Stimulated activated CD4-positive, alpha-beta T cell treated with anti-CD3 and anti-CD28 coated beads, Interleukin-1b, Interleukin-23, amount 100 ng/mL, for 1 hour (primary cell): ENCODE measurements at places on chromosomes 6 and 20.

GRCh38 chr20:44475372-44475693 lies 341 bp upstream of the TTPAL start:
- no peak for DNase-seq

- DNase-seq, result no peak
Measured at GRCh38 chr6:91490671-91491301, 903.9 kb upstream of the MAP3K7 start.

DNA sequence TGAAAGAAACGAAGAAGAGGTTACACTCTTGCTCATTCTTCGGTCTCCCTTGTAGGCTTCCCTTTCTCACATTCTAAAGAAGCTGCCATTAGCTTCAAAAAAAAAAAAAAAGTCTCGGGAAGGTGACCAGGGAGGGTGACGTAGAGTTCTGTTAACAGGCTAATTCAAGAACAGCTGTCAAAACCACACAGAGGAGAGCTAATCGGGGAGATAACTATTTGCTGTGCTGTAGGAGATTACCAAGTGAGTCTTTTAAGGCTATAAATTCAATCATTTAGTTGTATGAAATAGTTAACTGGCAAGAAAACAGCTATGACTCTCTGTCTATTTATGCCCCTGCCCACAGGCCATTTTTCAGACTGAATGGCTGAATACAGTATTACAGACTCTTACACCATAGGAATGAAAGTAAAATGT lies 256.8 kb downstream of the SYNE1 start:
- no peak for DNase-seq

DNA sequence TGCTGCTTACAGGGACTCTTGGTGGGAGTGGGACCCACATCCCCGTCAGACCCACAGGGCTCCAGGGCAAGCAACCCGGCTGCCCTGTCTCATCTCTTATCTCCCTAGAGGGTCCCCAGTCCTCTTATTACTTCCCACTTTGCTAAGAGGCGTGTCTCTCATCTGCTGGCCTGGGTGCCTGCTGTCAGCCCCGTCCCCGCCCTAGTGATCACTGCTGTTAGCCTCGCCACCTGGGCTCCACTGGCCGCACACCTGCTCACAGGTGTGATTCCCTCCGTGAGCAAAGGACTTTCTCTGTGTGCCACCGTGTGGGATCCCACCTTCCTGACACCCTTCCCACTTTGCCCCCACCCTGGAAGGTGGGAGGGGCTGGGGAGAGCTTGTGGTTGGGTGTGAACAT lies 57.6 kb downstream of the TCP11 start:
- no peak for DNase-seq

- no peak for DNase-seq
Measured at GRCh38 chr6:14732844-14733757, 512.8 kb upstream of the JARID2 start.

DNA sequence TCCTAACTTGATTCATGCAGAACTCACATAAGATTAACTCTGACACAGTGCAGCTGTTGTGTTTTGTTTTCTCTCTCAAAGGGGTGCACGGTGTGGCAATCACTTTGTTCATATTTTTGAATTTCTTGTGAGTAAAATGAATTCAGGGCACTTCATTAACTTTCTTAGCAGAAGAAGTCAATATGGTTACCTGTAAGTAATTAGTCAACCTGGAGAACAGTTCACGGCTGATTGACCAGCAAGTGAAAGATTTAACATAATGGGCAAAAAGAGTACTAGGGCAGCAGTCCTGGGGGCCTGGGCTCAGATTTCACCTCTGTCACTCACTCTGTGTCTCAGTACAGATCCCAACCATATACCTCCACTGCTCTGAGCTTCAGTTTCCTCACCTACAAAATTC lies 102.4 kb upstream of the SPTLC3 start:
- DNase-seq, result no peak

- no peak for DNase-seq
Measured at GRCh38 chr6:165858586-165858985, 195.5 kb upstream of the PDE10A start.

DNA sequence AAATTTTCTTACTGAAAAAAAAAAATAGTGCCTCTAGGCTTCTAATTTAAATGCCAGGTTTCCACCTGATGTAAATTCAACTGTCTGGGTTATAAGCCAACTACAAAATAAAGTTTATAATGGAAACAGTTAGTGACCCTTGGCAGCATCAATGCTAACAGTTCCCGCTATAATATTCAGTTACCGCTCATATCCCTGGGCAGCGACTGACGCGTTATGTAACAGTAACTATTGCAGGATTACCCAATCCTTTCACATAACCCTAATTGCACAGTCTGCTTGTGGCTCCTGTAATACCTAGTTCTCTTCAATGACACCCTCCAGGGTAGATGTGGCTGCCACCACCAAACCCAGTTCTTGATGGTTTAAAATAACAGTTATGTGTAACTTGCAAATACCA lies 208.6 kb downstream of the MOXD1 start:
- no peak for DNase-seq

DNA sequence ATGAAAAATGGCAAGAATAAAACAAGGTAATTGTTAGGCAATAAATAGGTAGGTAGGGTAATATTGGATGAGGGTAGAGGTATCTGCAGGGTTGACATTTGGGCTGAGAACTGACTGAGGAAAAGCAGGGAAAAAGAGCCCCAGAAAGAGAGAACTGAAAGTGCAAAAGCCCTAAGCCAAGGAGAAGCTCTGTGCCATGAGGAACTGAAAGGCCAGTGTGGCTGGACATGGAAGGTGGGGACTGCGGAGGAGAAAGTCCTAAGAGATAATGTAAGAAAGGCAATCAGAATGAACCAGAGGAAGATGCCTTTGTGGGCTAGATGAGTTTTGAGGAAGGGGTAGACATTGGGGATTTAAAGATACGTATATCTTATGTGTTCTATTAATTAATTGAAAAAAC lies 9.9 kb upstream of the HIVEP2 start:
- no peak for DNase-seq

GRCh38 chr6:42020967-42021366 lies 29.4 kb upstream of the TAF8 start:
- DNase-seq, result no peak

DNA sequence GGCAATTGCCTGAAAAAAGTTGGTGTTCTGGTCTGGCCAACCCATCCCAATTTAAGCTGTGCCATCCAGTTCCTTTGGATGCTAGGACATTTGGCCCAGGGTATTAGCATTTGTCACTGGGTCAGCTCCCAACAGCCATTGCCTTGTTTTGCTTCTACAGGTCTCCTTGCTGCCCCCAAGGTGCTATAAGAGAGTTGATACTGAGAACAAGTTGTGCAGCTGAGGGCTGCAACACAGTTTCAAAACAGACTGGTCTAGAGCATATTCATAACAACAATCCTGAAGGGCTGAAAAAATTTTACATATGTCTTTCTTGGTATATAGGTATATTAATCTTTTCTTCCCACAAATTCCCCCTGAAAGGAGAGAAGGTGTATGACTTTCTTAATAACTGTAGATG lies 61.0 kb downstream of the LYRM4 start:
- no peak for DNase-seq

GRCh38 chr6:114312931-114313330 lies 29.9 kb downstream of the HS3ST5 start:
- DNase-seq, result no peak

DNA sequence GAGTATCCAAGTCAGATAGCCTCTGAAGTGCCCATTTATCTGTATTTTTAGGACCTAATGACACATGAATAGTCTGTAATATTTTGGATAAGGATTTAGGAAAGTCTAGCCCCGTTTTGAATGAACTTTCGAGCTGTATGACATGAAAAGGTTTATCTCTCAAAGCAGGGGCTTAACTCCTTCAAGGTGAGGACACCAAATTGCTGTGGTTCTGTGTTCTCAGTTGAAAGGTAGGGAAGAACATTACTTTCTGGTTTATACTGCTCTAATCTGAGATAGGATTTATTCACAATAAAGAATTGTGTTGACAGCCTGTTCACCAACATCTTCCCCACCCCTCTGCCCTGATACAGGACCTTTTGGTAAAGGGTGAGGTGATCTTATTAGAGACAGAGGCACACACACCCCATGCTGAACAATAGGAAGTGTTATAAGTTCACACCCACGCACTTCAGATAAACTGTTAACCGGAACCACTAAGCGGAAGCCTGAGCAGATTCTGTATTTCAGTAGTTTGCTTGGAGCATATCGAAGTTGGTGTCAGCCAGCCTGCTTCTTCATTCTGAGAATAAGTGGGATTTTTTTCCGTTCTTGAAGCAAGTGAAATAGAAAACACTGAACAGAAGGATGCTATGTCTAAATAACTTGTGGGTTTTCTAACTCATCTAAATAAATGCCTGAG lies 223.3 kb downstream of the TMEM242 start:
- peak; percentile 13 for DNase-seq

GRCh38 chr6:7742223-7742785 lies 16.4 kb downstream of the BMP6 start:
- no peak for DNase-seq

- DNase-seq, result no peak
Measured at GRCh38 chr6:1424306-1424927, 35.0 kb downstream of the FOXF2 start.

- DNase-seq, result no peak
Measured at GRCh38 chr6:148423601-148424270, 81.1 kb downstream of the SASH1 start.

- DNase-seq, result no peak
Measured at GRCh38 chr6:42239736-42240375, 22.2 kb upstream of the MRPS10 start.
